ENCODE measurements at places on chromosomes 3 and 15. TPM values are rescaled to one million over a fixed set of nuclear protein-coding genes. Genes with fewer than 3 reads are reported as not detected.

Gene PLA2G4E
- not detected for total RNA-seq

Gene RSRC1
- 28.5 TPM for total RNA-seq

Gene CPNE4
- 4.9 TPM for total RNA-seq

Gene CD86
- total RNA-seq: not detected

Gene DNAJC13
- 12.8 TPM for total RNA-seq

Gene NOX5
- 0.30 TPM for total RNA-seq

Gene ST3GAL6
- total RNA-seq: 1.2 TPM

Gene CORO2B
- 4.1 TPM for total RNA-seq

Gene IQCF5
- total RNA-seq: not detected

Gene CFAP44
- 1.1 TPM for total RNA-seq

Gene LRRIQ4
- total RNA-seq: not detected

Gene NR2F2
- total RNA-seq: 23.9 TPM

Gene SLC28A1
- total RNA-seq: not detected

Gene CCDC80
- 61.9 TPM for total RNA-seq

Gene SPINK8
- not detected for total RNA-seq

Gene CCDC13
- total RNA-seq: 0.41 TPM

Gene PATL2
- total RNA-seq: not detected

Gene KNG1
- not detected for total RNA-seq

Gene NPAP1
- not detected for total RNA-seq

Gene TMEM207
- total RNA-seq: not detected

Gene SNAPC5
- total RNA-seq: 43.0 TPM

Gene IFT57
- 38.8 TPM for total RNA-seq

Gene XIRP1
- total RNA-seq: 0.17 TPM

Gene CLDN18
- total RNA-seq: not detected

Gene ZNF662
- total RNA-seq: not detected

Gene LRRC31
- total RNA-seq: not detected

Gene FBXO40
- total RNA-seq: not detected

Gene TIMP4
- 11.9 TPM for total RNA-seq

Gene RASL12
- total RNA-seq: 0.11 TPM

Gene TMCO5A
- not detected for total RNA-seq

Gene ADAMTS17
- total RNA-seq: 0.21 TPM

Gene TMCC1
- total RNA-seq: 13.2 TPM

Gene FAM43A
- 20.1 TPM for total RNA-seq

Gene FES
- total RNA-seq: 0.43 TPM

Gene KIF15
- 8.1 TPM for total RNA-seq

Gene PRR23E
- not detected for total RNA-seq

Gene LIPC
- 0.09 TPM for total RNA-seq

Gene MAP6D1
- 7.4 TPM for total RNA-seq

Gene FRMD5
- 2.9 TPM for total RNA-seq

Gene SI
- total RNA-seq: not detected

Gene ISG20
- total RNA-seq: 32.2 TPM

Gene COMMD2
- total RNA-seq: 38.4 TPM

Gene MRAS
- total RNA-seq: 10.5 TPM

Gene AADACL2
- total RNA-seq: not detected

Gene ZNF774
- total RNA-seq: 1.5 TPM

Gene LDHAL6B
- total RNA-seq: not detected

Gene RARRES1
- total RNA-seq: 11.2 TPM

Gene RARB
- 10.3 TPM for total RNA-seq

Gene SUCNR1
- total RNA-seq: 0.16 TPM

Measured in A549 treated with Mapracorat at 1 μM for 4 hours (cell line).